ENCODE measurements at places on chromosomes 5 and 9. TPM values are rescaled to one million over a fixed set of nuclear protein-coding genes. Genes with fewer than 3 reads are reported as not detected.

The CANX gene
- total RNA-seq, result 574 TPM

DNA sequence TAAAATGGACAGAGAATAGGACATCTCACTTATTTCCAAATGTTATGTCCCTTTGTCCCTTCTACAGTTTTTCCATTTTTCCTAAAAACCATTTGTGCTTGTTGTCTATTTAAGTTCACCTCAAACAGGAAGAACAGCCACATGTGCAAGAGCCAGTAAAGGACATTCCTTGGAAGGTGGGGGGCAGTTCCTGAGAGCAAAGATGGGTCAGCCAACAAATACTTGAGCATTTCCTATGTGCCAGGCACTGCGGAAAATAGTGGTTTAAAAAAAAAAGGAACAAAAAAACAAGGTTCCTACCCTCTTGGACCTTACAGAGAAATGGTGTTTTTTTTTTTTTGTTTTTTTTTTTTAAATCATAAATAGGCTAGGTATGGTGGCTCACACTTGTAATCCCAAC lies 26.8 kb downstream of the ANP32B start:
- H3K27ac ChIP-seq, result no peak overlapping the region
- H3K36me3 ChIP-seq, result peaks cover 33% of the 10 kb centered on the region
- no peak overlapping the region for H3K4me3 ChIP-seq

DNA sequence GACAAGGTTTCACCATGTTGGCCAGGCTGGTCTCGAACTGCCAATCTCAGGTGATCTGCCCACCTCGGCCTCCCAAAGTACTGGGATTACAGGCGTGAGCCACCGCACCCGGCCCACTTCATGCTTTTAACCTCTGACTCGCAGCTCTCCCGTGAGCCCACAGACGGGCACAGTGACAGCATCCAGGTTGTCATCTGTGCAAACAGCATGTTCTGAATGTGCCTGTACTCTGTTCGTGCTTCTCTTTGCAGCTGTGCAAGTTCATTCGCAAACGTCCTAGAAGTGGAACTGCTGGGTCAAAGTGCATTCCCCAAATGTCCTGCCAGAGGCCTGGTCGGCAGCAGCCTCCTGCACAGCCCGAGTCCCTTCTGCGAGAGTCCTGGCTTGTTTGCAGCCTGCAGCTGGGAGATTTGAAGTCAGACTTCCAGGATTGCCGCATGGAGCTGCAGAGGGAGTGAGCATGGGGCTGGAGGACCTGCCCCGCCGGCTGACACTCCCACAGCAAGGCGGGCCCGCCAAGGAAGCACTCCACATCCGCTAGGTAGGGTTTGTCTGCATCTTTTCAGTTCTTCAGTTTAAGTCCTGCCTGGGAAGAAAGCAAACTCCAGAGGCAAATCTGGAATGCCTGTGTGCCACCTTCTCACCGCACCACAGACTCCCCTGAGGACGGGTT lies 3.4 kb downstream of the BRD3OS start:
- H3K4me1 ChIP-seq, result no peaks in the 10 kb centered on the region
- peaks cover 14% of the 10 kb centered on the region for H3K36me3 ChIP-seq
- H3K27ac ChIP-seq, result peak overlapping the region; percentile 73
- no peaks in the 10 kb centered on the region for H3K27me3 ChIP-seq

GRCh38 chr5:52909192-52909591 lies 80.0 kb upstream of the ITGA2 start:
- peaks cover 4% of the 10 kb centered on the region for H3K4me1 ChIP-seq
- H3K4me3 ChIP-seq, result no peak overlapping the region
- no peaks in the 10 kb centered on the region for H3K36me3 ChIP-seq
- no peak for DNase-seq
- no peaks in the 10 kb centered on the region for H3K27me3 ChIP-seq

The OBP2B gene
- not detected for total RNA-seq

DNA sequence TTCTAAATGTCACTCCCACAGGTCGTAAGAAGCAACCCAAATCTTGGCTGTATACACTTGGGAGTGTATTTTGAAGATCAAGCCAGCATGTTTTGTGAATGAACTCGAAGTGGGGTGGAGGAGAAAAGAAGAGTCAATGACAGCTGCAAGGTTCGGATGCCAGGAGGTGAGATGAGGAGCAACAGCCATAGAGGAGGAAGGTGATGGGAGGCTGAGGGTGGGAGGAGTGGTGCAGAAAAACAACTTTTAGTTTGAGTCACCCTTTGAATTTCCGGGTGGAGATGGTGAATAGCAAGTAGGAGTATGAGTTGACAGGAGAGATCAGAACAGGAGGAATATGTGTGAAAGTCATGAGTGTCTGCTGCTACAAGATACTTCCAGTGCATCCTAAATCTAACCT lies 153.6 kb downstream of the DIRAS2 start:
- peaks cover 3% of the 10 kb centered on the region for H3K27me3 ChIP-seq
- no peak for DNase-seq
- peaks cover under 1% of the 10 kb centered on the region for H3K4me1 ChIP-seq
- no peak overlapping the region for H3K27ac ChIP-seq

The ADAMTS16 gene
- total RNA-seq, result 40.7 TPM

The CCNB1 gene
- 105 TPM for total RNA-seq

- no peak overlapping the region for H3K4me3 ChIP-seq
- DNase-seq, result no peak
- no peaks in the 10 kb centered on the region for H3K27me3 ChIP-seq
Measured at GRCh38 chr5:110757118-110757729, 18.4 kb downstream of the SLC25A46 start.

GRCh38 chr9:114004221-114004716 lies 73.8 kb downstream of the AMBP start:
- no peak overlapping the region for H3K4me3 ChIP-seq
- peak overlapping the region; percentile 85 for H3K27ac ChIP-seq
- peaks cover 2% of the 10 kb centered on the region for H3K4me1 ChIP-seq
- peaks cover 21% of the 10 kb centered on the region for H3K36me3 ChIP-seq
- no peaks in the 10 kb centered on the region for H3K27me3 ChIP-seq

DNA sequence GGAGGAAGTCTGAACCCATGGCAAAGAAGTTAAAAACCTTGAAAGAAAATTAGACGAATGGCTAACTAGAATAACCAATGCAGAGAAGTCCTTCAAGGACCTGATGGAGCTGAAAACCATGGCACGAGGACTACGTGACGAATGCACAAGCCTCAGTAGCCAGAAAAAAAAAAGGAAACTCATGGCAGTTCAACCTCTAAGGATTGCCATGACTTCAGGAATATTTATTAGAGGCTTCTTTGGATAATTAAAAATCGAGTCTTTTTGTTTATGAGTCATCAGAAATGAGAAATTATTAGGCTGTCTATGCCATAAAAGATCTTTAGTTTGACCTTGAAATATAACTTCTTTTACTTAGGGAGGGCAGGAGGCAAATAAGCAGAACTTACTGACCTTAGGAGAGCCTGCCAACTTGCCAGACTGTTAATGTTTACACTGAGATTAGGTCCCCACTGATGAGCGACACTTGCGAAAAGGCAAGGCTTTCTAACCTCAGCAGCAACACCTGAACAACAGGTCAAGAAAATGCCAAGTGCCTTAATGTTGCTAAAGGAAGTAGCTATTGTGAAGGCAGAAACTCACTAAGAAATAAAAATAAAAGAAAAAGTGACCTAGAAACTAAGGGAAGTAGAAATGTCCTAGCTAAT lies 55.2 kb upstream of the TUSC1 start:
- no peak for DNase-seq
- H3K4me3 ChIP-seq, result no peak overlapping the region
- H3K36me3 ChIP-seq, result peaks cover 2% of the 10 kb centered on the region
- no peaks in the 10 kb centered on the region for H3K27me3 ChIP-seq
- peaks cover 1% of the 10 kb centered on the region for H3K4me1 ChIP-seq

- no peaks in the 10 kb centered on the region for H3K27me3 ChIP-seq
- H3K36me3 ChIP-seq, result peaks cover 9% of the 10 kb centered on the region
- H3K4me1 ChIP-seq, result no peaks in the 10 kb centered on the region
- H3K4me3 ChIP-seq, result no peak overlapping the region
- no peak overlapping the region for H3K27ac ChIP-seq
Measured at GRCh38 chr5:56624751-56625150, 190.6 kb upstream of the MAP3K1 start.

The C9orf43 gene
- total RNA-seq, result 0.51 TPM

DNA sequence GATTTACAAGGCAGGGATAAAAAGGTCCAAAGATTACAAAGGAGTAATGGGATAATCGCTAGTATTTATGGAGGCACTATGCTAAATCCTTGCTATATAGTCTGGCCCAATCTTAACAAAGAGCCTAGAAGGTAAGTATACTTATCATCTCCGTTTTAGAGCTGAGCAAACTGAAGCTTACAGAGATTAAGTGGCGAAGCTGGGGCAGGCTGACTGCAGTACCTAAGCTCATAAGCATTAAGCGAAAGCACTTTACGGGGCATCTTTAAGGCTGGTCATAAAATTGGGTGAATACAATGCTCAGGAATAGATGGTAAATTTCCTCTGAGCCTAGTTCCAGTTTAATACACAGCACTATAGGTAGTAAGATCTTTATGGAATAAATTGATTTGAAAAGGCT lies 30.0 kb upstream of the ZNF366 start:
- no peak overlapping the region for H3K27ac ChIP-seq
- no peak overlapping the region for H3K4me3 ChIP-seq
- no peak for DNase-seq
- no peaks in the 10 kb centered on the region for H3K36me3 ChIP-seq
- peaks cover 4% of the 10 kb centered on the region for H3K4me1 ChIP-seq

The DNAH5 gene
- total RNA-seq, result 1.4 TPM

The SRP19 gene
- total RNA-seq, result 62.0 TPM

The PKD2L2 gene
- not detected for total RNA-seq

GRCh38 chr9:131645078-131645776 lies 94.6 kb downstream of the RAPGEF1 start:
- no peak for DNase-seq
- peaks cover 1% of the 10 kb centered on the region for H3K36me3 ChIP-seq

The CDKN2AIPNL gene
- total RNA-seq, result 28.3 TPM

GRCh38 chr5:66406761-66407336 lies 189.3 kb upstream of the MAST4 start:
- peaks cover 22% of the 10 kb centered on the region for H3K4me1 ChIP-seq
- H3K36me3 ChIP-seq, result peaks cover 2% of the 10 kb centered on the region
- H3K27ac ChIP-seq, result peak overlapping the region; percentile 68
- no peak overlapping the region for H3K4me3 ChIP-seq

DNA sequence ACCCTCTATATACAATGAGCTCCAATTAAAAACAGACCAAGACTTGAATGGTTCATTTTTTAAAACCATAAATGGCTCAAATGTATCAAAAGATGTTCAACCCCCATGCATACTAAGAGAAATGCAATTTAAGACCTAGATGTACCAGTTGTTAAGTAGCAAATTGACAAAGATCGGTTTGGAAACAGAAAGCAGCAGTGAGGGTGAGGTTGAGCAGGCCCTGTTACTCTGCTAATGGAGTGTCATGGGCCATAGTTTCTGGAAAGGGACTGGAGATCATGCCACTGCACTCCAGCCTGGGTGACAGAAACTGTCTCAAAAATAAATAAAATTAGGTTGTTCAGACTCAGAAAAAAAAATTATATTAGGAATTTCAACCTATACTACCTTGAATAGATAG lies 55.0 kb downstream of the FNBP1 start:
- peaks cover 13% of the 10 kb centered on the region for H3K36me3 ChIP-seq
- no peaks in the 10 kb centered on the region for H3K4me1 ChIP-seq

The AIF1L gene
- total RNA-seq, result 71.1 TPM

DNA sequence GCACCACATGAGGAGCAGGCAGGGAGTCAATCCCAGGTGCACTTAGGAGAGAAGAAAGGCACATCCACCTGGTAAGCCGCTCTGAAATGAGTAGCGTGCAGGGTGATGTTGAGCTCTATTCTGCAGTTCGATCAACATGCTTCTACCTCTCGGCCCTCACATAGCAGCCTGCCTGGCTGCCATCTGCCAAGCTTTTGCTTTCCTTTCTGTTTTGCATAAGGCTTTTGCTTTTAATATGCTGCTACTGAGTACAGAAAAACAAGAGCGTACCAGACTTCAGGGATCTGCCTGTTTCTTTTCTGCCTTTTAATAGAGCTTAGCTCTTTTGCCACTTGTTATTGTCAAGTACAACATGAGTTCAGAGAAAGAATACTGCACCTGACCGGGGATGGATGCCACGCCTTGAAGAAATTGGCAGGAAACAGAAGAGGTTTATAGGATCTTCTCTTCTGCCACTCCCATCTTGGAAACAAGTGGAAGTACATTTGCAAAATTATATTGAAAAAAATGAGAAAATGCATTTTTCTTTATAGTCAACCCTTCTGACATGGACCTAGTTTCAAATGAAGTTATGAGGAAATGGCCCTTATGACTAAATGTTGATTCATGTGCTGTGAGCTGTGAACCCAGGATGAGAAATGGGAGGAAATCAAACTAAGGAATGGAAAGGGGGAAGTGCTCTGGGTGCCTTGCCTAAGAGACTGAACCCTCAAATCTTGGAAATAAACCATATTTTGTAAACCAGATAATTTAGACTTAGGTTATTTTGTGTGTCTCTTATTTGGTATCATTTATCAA lies 4.0 kb upstream of the FCHO2 start:
- H3K36me3 ChIP-seq, result no peaks in the 10 kb centered on the region
- peaks cover 6% of the 10 kb centered on the region for H3K27me3 ChIP-seq
- no peak overlapping the region for H3K4me3 ChIP-seq
- peaks cover 14% of the 10 kb centered on the region for H3K4me1 ChIP-seq
- no peak for DNase-seq

DNA sequence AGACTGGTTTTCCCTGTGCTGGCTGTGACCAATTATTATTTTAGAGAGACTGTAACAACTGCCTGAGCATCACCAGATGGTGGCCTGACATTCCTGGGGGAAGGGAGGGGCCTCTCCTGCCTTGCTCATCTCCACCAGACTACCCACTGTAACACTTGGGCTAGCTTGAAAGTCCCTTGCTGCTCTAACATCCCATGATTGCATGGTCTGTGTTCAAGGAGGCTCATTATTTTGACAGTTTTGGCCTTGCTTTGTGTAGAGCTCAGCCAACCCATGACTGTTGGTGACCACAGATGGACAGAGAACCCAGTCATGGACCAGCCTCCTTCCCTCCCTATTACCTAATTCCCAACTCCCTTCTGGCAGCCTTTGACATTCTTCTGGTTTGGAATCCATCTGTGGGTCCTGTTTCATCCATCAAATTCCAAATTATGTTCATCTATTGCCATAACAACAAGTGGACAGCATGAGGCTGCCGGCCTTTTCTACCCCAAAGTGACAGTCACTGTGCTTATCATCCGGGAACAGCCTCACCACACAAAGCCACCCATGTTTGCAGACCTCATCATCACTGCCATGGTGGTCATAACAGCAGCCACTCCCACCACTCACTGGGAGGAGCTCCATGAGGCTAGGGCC lies 49.0 kb upstream of the ICE1 start:
- DNase-seq, result no peak
- no peak overlapping the region for H3K27ac ChIP-seq
- H3K4me3 ChIP-seq, result no peak overlapping the region
- no peaks in the 10 kb centered on the region for H3K36me3 ChIP-seq
- H3K4me1 ChIP-seq, result peaks cover 3% of the 10 kb centered on the region
- peaks cover 6% of the 10 kb centered on the region for H3K27me3 ChIP-seq

The PCDHA3 gene
- 2.4 TPM for total RNA-seq

- H3K36me3 ChIP-seq, result no peaks in the 10 kb centered on the region
- no peaks in the 10 kb centered on the region for H3K27me3 ChIP-seq
- H3K27ac ChIP-seq, result no peak overlapping the region
- no peaks in the 10 kb centered on the region for H3K4me1 ChIP-seq
- H3K4me3 ChIP-seq, result no peak overlapping the region
Measured at GRCh38 chr5:52863715-52864290, 76.1 kb downstream of the ITGA1 start.

GRCh38 chr5:62168506-62169281 lies 137.3 kb upstream of the KIF2A start:
- DNase-seq, result no peak
- H3K36me3 ChIP-seq, result no peaks in the 10 kb centered on the region
- H3K4me1 ChIP-seq, result no peaks in the 10 kb centered on the region
- no peak overlapping the region for H3K4me3 ChIP-seq
- H3K27ac ChIP-seq, result no peak overlapping the region

The IFNA13 gene
- not detected for total RNA-seq

GRCh38 chr9:107732781-107733522 lies 243.4 kb upstream of the KLF4 start:
- peaks cover 7% of the 10 kb centered on the region for H3K4me1 ChIP-seq
- H3K36me3 ChIP-seq, result no peaks in the 10 kb centered on the region
- H3K27ac ChIP-seq, result no peak overlapping the region
- H3K27me3 ChIP-seq, result peaks cover 87% of the 10 kb centered on the region

The MLANA gene
- total RNA-seq, result not detected

Data from progenitor cell of endocrine pancreas (in vitro differentiated cells).